ENCODE measurements at places on chromosomes 5 and 9.

- peak; percentile 44 for DNase-seq
- H3K27me3 ChIP-seq: no peaks in the 10 kb centered on the region
- no peak overlapping the region for H3K27ac ChIP-seq
Observed at GRCh38 chr5:16577677-16578076, 39.1 kb downstream of the RETREG1 start.

GRCh38 chr5:83967417-83967816, 246.8 kb upstream of the HAPLN1 start:
- no peak overlapping the region for H3K27ac ChIP-seq
- no peak overlapping the region for H3K4me3 ChIP-seq
- no peak for DNase-seq
- H3K27me3 ChIP-seq: no peaks in the 10 kb centered on the region
- H3K36me3 ChIP-seq: no peaks in the 10 kb centered on the region
- no peaks in the 10 kb centered on the region for H3K4me1 ChIP-seq

DNA sequence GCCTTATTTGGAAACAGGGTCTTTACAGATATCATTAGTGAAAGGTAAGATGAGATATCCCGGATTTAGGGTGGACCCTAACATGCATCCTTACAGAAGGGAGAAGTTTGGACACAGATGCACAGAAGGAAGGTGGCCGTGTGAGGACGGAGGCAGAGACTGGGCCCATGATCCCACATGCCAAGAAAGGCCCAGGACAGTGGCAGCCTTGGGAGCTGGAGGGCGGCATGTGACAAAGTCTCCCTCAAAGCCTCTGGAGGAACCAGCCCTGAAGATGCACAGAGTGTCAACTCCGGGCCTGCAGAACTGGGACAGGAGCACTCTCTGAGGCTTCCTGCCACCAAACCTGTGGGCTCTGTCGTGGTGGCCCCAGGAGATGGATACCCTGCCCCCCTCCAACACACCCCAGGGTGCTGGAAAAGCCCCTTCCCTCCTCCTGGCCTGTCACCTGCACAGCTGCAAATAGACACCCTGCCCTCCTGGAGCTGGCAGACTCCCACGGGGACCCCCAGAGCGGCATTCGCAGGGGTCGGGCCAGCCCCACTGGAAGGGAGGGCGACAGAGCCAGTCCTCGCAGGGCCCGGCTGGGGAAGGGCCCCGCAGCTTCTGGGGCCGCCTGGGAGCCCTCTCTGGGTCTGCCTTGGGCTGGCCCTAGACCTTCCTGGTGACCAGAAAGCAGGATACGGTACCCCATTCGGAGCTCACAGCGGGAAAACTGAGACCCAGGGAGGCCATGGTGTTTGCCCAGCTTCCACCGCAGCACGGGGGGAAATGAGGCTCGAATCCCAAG, 7.9 kb downstream of the NACC2 start:
- no peaks in the 10 kb centered on the region for H3K4me1 ChIP-seq
- H3K36me3 ChIP-seq: no peaks in the 10 kb centered on the region
- H3K4me3 ChIP-seq: no peak overlapping the region
- no peaks in the 10 kb centered on the region for H3K27me3 ChIP-seq

- no peaks in the 10 kb centered on the region for H3K27me3 ChIP-seq
- H3K4me3 ChIP-seq: no peak overlapping the region
- no peak for DNase-seq
- peaks cover 3% of the 10 kb centered on the region for H3K36me3 ChIP-seq
- H3K4me1 ChIP-seq: no peaks in the 10 kb centered on the region
Observed at GRCh38 chr5:108818613-108819272, 71.0 kb downstream of the FER start.

- no peak overlapping the region for H3K4me3 ChIP-seq
- no peak for DNase-seq
- peaks cover 41% of the 10 kb centered on the region for H3K36me3 ChIP-seq
- H3K4me1 ChIP-seq: no peaks in the 10 kb centered on the region
Observed at GRCh38 chr5:179767496-179768100, 26.2 kb upstream of the LTC4S start.

GRCh38 chr5:178341091-178341850, 108.7 kb upstream of the PHYKPL start:
- no peaks in the 10 kb centered on the region for H3K27me3 ChIP-seq
- H3K4me3 ChIP-seq: no peak overlapping the region
- H3K27ac ChIP-seq: no peak overlapping the region
- DNase-seq: no peak
- H3K36me3 ChIP-seq: no peaks in the 10 kb centered on the region

DNA sequence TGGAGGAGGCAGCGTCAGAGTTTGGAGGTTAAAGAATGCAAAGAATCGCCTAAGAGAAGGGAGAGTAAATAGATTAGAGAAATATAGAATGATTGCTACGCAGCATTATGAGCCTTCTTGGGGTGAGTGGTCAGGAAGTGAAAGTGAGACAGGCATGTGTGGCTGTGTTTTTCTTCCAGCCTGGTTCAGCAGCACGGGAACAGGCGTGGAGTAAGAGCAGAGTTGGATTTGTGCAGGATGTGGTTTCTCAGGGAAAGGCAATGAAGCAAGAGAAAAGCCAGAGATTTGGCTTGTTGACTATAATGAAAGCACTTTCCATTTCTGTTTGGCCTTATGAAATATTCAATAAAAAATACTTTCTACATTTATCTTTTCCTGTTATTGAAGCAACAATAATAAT, 34.3 kb upstream of the FRMD3 start:
- H3K36me3 ChIP-seq: peaks cover 3% of the 10 kb centered on the region
- H3K4me1 ChIP-seq: no peaks in the 10 kb centered on the region
- no peak overlapping the region for H3K4me3 ChIP-seq
- no peak for DNase-seq
